ENCODE measurements at places on chromosomes 4 and X.

GRCh38 chrX:144730471-144730870, 516.8 kb upstream of the SPANXN1 start:
- DNase-seq, result no peak

- no peak for DNase-seq
These were observed 222.2 kb upstream of the DKK2 start for GRCh38 chr4:107258359-107258758.

DNA sequence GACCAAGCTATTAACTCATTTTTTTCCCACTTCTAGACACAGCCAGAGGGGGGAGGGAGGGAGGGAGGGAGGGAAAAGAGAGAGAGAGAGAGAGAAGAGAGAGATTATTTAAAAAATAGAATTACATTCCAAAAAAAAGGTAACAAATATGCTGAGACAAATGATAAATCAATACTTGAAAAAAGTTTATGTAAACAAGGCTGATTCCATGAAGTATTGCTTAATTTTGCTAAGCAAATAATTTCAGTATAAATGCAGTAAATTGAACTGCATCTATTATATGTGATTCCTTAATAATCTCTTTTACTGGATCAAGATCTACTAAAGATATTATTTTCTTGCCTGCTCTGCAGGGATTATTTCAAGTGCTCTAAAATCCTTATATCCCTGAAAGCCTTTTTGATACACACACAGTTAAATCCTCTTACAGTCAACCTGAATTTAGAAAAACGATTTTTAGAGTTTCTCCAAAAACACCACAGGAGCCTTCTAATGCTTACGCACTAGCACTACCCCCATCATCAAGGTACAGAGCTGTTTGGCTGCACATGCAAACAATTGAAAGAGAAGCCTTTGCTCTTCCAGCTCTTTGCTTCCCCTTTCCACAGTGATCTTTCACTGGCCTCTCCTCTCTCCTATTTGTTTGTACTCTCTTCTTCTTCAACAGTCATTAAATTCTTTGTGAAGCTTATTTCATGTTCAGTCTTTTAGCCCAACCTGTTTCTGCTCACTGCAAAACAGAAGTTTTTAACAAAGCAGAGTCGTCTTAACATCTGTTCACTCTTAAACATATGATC, 426.3 kb upstream of the FAM241A start:
- DNase-seq, result no peak

- no peak for DNase-seq
These were observed 323.1 kb downstream of the NKX6-1 start for GRCh38 chr4:84176016-84176415.

- no peak for DNase-seq
These were observed 201.1 kb downstream of the ARHGAP24 start for GRCh38 chr4:85676050-85676425.

DNA sequence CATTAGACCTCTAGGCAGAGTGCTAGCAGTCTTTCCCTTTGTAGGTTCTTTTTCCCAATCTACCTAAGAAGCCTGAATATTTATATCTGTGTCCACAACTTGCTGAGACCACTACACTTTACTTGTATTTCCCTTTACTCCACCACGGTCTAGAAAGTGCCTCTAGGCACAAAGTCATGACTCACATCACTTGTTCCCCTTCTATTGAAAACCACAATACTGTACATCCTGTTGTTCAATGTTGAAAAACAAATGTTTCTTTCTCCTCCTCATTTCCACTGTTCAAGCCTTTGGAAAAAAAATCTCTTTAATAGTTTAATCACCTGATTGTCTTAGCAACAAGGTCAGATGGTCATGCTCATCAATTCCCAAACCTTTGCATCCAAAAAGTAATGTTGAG, 326.7 kb downstream of the GUCY2F start:
- no peak for DNase-seq

GRCh38 chrX:27251369-27251768, 211.8 kb downstream of the PPP4R3C start:
- no peak for DNase-seq

DNA sequence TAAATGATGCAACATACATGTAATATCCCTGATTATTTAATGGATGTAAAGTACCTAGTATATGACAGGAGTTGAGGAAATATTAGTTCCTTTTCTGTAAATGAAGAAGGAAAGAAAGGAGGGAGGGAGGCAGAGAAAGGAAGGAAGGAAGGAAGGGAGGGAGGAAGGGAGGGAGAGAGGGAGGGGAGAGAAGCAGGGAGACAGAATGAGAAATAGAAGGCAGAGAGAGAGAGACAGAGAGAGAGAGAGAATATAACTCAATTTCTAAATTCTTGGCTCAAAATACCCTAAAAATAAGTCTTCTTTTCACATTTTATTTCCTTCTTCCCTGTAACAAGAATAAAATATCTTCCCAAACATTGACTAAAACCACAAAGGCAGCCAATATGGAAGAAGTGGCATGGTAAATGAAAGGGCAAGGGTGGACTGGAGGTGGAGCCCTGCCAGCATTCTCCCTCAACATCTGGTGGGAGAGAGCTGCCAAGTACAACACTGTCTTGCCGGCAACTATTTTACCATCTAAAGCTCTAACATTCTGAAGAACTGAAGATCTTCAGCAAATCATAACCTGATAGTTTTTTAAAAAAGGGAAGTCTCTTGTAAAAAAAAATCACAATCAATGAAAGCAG, 245.1 kb downstream of the PPP3CA start:
- no peak for DNase-seq

GRCh38 chrX:68415316-68415715, 18.0 kb downstream of the OPHN1 start:
- DNase-seq, result no peak

DNA sequence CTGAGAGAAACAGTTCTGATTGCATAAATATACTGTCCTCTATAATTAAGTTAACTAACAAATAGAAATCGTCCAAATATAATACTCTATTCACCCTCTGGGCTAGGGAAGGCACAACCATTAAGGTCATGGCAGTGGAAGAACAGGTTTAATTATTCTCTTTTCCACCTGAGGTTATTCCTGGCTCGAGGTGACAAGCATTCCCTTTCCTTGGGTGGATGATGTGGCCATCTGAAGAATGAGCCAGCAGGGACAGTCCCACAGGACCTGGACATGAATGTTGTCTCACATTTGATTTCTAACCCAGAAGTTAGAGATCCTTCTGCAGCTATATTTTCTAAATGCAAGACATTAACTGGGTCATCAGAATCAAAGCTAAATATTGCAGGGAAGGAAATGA, 5.5 kb downstream of the IBSP start:
- no peak for DNase-seq

DNA sequence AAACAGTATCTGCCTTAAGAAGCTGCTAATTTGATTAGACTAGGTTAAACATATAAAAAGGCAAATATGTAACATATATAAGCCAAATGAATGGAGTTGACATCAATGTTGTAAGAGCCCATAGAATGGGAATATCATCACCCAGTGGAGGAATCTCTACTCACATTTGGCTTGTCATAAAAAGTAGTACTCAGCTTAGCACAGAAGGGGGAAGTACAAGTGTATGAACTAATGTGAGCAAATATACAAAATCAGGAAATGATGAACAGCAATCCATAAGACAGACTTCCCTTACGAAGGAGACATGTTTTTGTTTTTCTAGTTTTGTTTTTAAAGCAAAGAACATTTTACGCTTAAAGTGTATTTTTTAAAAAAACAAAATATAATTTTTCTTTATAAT, 74.9 kb downstream of the MAB21L2 start:
- DNase-seq, result no peak

DNA sequence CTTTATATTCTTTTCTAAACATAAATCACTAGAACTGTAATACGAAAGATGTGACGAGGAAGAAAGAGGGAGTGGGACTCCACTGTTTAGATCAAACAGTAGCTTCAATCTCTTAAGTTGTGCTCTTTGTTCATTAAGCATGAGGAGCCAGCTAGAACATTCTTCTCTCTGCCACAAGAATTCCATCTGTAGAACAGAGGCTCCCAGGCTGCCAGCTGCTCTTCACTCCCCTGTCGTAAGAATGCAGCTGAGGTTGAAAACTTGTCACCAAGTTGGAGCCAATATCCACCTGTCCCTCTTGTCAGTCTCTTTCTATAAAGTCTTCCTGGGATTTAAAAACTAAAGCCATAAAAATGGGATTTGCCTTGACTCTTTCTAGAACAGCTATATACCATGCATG, 65.0 kb upstream of the SEC24B start:
- DNase-seq, result no peak

GRCh38 chr4:5609306-5610007, 98.9 kb downstream of the EVC2 start:
- no peak for DNase-seq

GRCh38 chr4:90024519-90024918, 102.7 kb upstream of the CCSER1 start:
- no peak for DNase-seq

- no peak for DNase-seq
These were observed 1392.7 kb upstream of the IGFBP7 start for GRCh38 chr4:58502839-58503238.
